ENCODE measurements at places on chromosomes 4 and X.

- DNase-seq = no peak
These were observed 584.2 kb upstream of the INTU start for GRCh38 chr4:127048376-127049044.

- DNase-seq = no peak
These were observed 56.0 kb downstream of the GSX2 start for GRCh38 chr4:54155936-54156335.

DNA sequence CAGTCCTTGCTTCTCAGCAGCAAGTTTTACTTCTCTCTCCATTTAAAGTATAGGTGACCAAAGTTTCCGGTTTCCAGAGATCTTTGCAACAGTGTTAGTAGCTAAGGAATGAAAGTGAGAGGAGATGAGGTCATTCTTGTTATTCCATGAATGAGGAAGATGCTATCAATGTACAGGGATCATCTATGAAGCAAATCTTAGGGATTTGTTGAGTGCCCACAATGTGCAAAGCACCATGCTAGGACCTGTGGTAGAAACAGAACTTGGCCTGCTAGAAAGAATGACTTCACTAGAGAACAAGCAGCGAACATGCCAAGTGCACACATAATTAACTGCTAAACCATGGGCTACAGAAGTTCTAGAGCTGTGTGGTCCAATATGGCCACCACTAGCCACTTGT is 112.5 kb downstream of the MID1 start:
- DNase-seq = no peak

DNA sequence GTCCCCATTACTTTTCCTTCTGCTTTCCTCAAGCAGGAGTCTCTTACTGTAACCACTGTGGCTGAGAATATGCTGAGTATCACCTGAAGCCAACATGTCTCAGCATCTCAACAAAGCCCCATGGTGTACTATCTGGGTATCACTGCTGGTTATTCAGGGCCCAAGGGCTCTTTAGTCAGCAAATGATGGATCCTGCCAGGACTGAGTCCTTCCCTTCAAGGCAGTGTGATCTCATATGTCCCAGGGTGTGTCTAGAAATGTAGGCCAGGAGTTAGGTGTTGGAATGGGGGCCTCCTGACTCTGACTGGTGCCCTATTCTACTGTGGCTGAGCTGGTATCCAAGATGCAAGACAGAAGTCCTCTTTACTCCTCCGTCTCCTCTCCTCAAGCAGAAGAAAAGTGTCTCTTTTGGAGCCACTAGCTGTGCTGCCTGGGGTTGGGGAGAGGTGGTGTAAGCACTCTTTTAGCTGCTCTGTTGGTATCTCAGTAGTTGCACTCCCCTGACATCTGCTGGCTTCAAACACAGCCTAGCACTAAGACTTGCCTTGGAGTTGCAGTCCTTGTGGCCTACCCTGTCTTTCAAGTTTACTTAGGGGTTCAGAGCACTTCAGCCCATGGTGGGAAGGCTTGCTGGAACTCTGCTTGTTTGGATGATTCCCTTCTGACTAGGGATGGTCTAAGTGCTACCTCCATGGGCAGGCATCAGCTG is 28.6 kb downstream of the OCIAD2 start:
- no peak for DNase-seq

GRCh38 chrX:138847930-138848329 is 136.4 kb upstream of the FGF13 start:
- no peak for DNase-seq

GRCh38 chrX:109049903-109050302 is 313.5 kb upstream of the IRS4 start:
- no peak for DNase-seq

- DNase-seq = no peak
These were observed 40.9 kb downstream of the SEPTIN11 start for GRCh38 chr4:76990288-76991080.

- DNase-seq = no peak
These were observed 131.5 kb downstream of the GABRA2 start for GRCh38 chr4:46258431-46258830.

GRCh38 chrX:116170511-116170910 is at the start of gene AGTR2:
AGTR2 (plus strand) TSS chrX:116170744; CDS start chrX:116172281, 1,537 bp downstream.
- DNase-seq = no peak

DNA sequence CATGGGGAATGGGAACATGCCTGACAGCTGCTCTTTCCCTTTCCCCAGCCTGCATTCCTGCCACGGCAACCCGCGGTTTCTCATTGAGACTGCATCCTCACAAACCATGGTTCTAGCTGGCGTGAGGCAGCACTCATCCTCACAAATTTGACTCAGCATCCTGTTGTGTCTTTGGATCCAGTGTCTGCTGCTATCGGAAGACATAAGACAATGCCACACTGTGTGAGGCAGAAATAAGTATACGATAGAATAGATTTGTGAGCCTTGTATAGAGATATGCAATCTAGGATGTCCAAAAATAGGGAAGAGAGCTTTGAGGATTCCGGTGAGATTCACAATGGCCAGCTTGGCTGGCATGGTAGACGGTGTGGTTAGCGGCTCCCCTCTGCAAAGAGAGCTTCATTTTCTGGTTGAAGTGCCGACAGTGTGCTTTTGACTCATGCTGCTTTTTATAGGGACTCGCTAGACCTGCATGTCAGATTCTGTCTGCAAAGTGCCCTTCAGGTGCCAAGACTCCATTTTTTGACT is 161.3 kb upstream of the PSAPL1 start:
- DNase-seq = no peak

DNA sequence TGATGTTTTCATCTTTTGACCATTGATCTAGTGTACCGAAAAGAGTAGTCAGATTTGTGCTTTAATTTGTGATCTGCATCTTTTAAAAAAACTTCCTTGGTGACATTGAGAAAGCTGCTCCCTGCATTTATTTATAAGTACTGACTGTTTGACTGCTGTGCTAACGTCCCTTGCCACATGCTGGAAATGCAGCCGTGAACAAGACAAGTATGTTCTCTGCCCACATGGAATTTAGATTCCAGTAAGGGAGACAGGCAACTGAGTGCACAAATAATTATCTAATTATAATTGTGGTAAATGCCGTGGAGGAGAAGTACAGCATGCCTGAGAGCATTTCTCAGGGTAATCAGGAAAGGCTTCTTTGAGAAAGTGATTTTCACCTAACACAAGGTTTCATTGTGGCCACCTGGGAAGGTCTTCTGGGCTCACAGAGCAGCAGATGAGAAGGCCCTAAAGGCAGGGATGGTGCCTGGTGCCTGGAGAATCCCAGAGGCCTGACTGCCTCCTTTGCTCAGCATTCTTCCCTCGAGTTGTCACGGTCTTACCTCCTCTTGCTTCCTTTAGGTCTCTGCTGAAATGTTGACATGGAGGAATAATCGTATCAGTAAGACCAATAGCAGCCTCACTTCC is 55.8 kb downstream of the PTTG2 start:
- no peak for DNase-seq

DNA sequence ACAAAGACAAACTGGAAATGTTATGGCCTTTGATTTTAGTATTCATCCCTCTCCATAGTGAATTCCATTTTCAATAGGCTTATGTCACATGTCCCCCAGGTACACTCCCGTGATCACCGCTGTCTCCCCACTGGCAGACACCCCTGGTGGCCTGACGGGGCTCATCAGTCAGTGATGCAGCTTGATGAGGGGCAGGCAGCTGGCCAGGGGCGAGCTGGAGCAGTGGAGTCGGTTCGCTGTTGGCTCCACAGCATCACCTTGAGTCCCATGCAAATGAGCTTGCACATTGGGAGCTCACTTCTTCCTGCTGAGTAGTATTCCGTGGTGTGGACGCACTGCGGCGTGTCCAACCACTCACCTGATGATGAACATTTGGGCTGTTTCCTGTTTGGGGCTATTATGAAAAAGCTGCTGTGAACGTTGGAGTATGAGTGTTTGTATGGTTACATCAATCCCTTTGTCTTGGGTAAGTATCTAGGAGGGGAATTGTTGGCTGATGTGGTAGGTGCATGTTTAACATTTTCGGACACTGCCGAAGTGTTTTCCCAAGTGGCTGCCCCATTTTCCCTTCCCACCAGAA is 5.2 kb downstream of the TREX2 start:
- DNase-seq = no peak

DNA sequence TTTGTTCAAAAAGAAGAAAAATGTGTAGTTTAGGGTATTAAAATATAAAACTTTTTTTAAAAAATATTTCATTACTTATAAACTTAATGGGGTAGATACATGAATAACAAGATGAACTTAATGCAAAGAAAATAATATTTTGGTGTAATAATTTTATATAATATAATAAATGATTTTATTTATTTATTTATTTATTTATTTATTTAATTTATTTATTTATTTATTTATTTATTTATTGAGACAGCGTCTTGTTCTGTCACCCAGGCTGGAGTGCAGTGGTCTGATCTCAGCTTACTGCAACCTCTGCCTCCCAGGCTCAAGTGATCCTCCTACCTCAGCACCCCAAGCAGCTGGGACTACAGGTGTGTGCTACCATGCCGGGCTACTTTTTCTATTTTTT is 20.8 kb upstream of the TEX13C start:
- DNase-seq = no peak

- DNase-seq = no peak
These were observed 63.0 kb upstream of the TMEM150C start for GRCh38 chr4:82624819-82625218.

GRCh38 chr4:41146196-41146595 is 68.1 kb downstream of the APBB2 start:
- DNase-seq = no peak

DNA sequence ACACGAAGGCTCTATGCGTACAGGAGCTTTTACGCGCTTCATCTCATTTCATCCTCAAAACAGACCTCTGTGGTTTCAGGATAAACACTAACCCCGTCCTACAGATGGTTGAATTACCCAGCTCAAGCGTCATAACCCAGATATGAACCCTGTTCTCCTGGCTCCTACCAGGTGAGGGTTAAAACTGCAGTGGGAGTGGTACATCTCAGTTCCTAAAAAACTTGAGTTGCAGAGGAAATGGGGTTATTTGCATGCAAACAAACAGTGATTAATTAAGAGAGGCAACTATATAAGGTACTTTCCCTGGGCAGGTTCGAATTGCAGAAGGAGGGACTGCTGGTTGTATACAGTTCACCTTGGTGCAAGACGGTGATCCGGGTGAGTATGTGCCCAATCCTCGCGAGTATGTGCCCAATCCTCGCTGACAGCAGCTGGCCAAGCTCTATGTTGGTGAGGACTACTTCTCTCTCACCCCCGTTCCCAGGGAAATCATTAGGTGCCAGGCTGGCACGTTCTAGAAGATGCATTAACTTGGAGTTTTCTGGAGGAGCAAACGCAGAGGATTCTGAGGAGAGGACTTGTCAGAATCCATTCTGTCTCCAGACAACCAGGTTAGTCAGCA is 72.6 kb downstream of the FHDC1 start:
- no peak for DNase-seq

DNA sequence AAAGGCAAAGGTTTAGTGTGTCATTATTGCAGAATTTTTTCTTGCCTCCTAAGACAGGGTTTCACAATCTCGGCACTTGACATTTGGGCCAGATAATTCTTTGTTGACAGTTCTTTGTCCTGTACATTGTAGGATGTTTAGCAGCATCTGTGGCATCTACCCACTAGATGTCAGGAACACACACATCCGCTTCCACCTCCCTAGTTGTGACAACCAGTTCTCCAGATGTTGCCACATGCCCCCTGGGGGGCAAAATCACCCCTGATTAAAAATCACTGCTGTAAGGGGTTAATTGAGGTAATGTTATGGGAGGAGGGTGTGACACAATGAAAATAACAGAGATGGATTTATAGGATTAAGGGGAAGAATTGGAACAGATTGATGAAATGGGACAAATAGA is 75.3 kb downstream of the HMGB2 start:
- DNase-seq = no peak

DNA sequence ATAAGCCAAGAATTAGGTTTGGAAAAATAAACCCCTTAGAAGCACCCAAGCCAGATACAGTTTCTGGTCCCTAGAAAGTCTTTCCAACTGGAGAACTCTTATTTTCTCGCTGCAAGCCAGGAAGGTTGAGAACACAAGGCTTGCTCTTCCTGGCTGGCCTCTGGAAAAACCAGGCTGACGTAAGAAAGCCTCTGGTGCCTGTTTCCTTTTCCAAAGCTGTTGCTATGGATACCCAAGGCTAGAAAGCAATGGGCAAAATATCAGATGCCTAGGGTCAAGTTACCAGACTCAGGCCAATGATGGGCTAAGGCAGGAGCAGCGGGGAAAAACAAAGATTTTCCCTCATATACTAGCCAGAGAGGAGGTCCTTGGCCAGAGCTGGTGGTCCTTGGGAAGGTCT is 281.6 kb downstream of the KLHL13 start:
- DNase-seq = no peak

DNA sequence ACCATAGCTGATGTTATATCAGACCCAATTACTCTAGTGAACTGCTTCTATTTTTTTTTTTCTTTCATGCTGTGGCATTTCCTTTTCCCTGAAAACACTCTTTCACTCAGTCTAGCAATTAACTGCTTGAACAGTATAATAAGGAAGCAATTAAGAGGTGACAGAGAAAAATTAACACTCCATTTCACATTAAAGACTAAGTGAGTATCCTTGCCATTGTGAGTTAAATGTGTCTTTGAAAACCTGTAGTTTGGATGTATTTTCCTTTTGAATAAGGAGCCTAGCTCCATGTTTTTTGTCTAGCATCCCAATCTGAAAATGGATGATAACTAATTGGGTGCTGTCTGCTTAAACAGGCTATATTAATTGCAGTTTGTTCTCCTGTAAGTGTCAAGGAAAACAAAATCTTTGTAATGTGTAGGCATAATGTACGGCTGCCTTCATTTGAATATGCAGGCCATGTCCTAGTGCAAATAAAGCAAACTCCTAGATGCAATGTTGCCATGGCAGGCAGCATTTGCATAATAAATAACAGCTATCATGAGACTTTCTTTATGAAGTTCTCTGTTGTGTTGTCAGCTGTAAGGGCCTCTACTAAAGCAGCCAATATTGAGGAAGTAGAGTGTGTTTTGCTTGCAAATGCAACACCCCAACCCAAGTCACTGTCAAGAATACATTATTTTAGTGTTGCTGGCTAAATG is 416.7 kb downstream of the ZIC3 start:
- no peak for DNase-seq

DNA sequence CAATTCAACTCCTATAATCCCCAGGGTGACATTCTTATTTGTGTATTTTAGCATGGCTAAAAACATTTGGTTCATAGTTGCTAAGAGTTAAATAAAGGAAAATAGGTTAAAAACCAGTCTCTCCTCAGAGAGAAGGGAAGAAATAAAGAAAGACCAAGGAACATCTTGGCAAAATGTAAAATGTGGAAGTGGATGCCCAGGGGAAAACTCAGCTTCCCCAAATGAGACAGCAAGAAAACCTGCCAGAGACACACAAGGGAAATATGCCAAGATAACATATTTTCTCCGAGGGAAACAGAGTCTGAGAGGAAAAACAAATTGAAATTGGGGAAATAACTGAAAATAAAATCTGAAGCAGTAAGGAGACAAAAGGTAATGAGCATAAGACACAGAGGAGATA is 1569.3 kb downstream of the PCDH18 start:
- no peak for DNase-seq

DNA sequence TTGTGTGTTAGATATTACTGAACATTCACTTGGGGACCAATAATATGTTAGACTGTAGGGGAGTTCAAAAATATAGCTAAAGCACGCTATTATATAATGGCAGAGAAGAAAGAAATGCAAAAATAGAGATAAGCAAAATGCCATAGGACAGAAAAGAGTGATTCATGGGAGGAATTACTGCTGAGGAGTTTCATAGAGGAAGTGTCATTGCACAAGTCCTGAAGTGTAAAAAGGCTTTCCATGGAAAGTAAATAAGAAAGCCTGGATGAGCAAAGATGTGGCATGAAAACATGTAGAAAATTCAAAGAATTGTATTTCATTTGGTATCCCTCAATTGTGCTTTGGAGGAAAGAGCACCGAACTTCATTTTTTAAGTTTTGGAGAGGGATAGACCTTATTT is 14.5 kb downstream of the HMGB2 start:
- no peak for DNase-seq

GRCh38 chr4:159946983-159947615 is 844.2 kb downstream of the RAPGEF2 start:
- peak; percentile 25 for DNase-seq

All from hematopoietic multipotent progenitor cell treated with erythropoietin and hydrocortisone succinate and interleukin-3 and kit ligand, for 17 days (in vitro differentiated cells).